ENCODE measurements at places on chromosomes 1 and 21.

GRCh38 chr1:214563881-214564280 is 12.5 kb upstream of the PTPN14 start:
- no peak for DNase-seq

GRCh38 chr1:230979389-230979716 is 459 bp downstream of the ARV1 start:
- no peak for DNase-seq

DNA sequence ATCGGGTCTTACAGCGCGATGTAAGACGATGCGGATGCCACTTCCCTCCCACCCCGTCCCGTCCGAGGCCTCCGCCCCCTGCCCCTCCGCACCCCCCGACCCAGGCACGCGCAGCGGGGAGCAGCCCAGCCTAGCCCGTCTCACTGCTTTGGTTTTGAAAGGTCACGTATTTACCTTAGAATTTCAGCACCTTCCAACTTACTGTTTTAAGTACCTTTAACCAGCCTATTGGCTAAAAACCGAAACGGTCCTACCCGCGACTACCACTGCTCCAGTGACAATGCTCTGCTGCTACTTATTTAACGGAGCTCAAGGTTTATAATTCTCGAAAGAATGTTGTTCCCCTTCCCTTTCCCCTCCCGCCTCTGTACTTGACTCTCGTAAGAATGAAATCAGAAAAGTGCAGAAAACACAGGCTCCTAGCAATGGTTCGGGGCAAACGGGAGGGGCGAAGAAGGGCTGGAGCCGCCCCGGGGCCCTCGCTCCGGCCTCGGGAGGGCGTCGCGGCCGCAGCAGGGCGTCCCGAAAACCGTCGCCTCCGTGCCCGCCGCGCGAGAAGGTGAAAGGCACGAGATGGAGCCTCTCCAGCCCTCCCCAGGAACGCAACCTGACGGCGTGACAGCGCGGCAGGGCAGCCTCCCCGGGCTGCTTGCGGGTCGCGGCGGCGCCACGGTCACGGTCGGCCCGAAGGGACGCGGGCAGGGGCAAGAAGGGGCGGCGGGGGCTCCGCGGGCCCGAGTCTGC is 667 bp downstream of the TMEM50B start:
- DNase-seq, result no peak

GRCh38 chr1:112501810-112502641 is 6.7 kb upstream of the WNT2B start:
- peak; percentile 45 for DNase-seq

- DNase-seq, result no peak
Measured at GRCh38 chr1:70331962-70332361, 22.6 kb downstream of the ANKRD13C start.

- no peak for DNase-seq
Measured at GRCh38 chr1:109370712-109371340, 26.9 kb downstream of the SORT1 start.

DNA sequence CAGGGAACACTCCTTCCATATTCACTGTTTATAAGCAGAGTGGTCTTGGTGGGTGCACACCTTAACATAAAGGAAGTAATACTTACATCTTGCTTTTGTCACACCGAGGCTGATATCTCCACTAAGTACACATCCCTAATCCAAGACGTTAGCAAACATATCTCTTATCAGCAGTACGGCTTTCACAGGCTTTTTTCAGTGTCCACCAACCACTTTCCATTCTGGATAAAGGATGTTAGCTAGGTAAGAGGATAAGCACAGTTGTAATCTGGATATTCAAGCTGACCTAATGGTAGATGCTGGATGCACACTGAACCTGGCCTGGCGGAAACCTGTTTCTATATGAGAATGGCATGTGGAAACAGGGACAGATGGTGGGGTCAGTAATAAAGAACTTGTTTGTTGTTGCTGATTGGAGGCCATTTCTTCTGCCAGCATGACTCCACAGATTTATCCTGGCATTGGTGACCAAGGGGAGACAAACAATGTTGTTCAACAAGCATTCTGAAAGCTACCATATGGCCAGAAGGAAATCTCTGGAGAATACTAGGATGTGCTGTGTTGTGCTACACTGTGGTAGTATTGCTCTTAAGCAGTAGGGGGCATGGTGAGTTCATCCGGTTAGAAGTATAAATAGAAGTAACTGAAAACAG is 416.4 kb downstream of the PTBP2 start:
- peak; percentile 59 for DNase-seq

- no peak for DNase-seq
Measured at GRCh38 chr1:12249748-12250147, 19.9 kb downstream of the VPS13D start.

DNA sequence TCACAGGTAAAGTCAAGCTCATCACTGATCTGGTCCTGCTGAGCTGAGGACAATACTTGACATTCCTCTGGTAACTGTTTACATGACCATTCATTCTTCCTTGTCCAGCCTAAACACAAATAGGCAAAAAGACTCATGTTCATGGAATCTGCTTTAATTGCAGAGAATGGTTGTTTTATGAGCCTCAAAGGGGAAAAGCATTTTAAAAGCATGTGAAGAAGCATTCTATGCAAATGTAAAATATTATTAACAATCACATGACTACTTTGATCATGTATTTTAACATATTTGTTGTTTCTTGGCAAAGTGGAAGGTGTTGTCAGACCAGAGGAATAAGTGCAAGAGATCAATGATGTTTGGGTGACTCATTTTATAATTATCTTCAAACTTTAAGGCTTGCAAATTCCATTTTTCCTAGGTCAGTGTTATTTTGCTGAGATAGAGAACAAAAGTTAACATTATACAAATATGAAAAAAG is 133.7 kb downstream of the RUNX1 start:
- no peak for DNase-seq

DNA sequence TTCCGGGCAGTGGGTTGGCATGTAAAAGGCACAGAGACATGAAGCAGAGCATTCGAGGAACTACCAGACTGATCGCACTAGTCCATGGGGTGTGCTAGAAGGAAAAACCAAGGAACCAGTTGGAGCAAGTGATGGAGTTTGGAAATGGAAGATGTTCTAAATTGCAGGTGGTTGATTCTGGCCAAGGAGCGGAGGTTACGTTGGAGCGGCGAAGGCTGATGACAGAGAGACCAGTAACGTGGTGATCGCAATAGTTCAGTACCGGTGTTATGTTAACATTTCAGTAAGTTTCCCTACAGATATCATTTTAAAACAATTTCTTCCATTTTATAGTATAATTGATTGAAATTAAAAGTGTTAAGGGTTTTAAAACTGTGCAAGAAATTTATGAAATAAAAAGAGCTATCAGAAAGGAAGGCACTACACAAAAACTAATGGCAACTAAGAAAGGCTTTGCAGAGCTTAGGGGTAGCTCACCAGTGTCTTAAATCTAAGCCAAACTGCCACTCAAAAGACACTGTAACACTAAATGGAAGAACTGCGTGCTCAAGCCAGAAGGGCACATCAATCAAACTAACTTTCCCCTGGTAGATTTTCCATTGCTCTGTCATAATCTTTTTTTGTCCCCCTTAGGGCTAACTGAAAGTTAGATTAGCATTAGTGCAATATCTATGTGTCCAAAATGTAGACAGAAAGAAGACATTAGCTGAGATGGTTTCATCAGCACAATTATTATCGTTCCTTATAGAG is 11.3 kb upstream of the HEATR1 start:
- no peak for DNase-seq

- no peak for DNase-seq
Measured at GRCh38 chr1:178577882-178578281, 65.0 kb downstream of the TEX35 start.

DNA sequence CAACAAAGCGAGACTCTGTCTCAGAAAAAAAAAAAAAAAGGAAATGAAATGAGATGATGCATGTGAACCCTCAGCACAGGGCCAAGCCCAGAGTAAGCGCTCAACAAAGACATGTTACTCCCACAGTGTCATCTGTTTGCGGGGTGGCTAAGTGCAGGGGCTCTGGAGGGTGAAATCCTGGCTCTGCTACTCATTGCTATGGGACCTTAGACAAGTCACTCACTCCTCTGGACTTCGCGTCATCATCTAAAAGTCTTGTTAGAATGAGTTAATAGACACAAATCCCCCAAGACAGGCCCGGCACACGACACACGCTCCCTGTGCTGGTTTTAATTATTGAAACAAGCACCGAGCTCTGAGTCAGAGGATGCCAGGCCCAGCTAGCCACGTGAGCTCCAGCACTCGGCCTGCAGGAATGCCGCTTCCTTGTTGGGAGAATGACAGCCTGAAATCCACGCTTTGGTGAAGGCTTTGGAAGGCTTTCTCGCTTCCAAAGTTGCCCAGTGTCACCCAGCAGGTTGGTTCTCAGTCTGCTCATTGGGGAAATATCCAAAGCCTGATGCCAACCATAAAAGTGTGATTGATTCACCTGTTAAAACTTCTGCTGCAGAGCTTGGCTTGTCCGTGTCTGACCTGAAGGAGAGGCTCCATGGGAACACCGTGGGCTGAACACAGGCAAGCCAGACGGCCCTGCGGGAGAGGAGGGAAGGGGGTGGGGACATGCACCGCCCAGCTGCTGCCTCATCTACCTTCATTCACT is 36.7 kb upstream of the TARDBP start:
- DNase-seq, result no peak

- peak; percentile 69 for DNase-seq
Measured at GRCh38 chr1:208951908-208952307, 631.6 kb upstream of the CAMK1G start.

Data from NCI-H1105 (cell line).